NCI-H1105 (cell line): ENCODE measurements at places on chromosomes 2 and 18.

DNA sequence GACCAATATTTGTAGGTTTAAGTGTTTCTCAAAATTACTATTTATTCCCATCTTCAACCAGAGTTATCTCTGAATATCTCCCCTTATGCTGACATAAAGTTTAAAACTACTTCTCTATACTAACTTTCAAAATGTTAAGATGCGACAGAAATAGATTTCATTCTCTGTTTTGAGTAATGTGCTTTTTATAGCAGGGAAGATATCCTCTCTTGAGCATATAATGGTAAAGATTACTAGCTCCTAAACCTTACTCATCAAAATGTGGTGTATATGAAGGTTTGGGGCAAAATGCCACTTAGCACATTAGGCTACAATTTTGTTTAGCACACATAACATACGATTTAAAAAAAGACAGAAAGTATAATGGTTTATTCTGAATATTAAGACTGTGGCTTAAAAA, 54.4 kb downstream of the CWC22 start:
- DNase-seq = no peak

DNA sequence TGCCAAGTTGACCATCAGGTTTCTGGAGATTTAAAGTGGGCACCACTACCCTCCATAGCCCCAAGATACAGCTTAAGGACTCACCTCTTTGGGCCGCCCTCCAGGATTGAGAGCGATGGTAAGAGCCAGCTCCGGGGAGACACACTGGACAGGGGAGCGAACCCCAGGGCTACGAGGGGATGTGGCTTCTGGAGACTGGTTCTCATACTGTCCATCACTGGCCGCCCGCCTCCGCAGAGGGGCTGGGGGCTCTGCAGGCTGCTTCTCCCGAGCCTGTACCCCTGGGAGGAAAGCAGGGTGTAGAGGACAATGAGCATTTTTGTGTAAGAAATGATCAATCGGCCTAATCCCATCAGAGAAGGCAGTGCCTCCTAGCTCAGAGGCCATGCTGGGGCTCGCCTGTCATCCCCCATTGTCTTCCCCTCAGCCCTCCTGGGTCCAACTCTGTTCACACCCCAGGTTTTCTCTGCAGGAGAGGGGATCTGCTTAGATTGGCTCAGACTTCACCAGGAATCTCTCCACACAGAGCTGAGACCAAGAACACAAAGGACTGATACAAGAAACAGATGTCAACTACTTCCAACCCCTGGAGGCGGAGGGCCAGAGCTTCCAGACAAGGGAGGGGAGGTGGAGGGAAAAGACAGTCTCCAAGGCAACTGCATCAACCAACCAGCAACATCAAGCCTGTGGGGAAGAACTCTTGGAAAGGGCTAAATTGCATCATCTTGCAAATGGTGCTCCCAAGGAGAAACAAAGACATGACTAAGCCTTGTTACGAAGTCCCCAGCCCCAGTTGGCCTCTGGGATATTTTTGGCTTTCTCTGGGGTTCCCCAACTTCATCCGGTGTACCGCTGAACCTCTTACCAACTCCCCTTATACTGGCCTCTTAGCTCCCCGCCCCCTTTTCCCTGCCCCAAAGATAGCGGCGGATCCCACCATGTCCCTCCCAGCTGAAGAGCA, 166.6 kb downstream of the TNS1 start:
- no peak for DNase-seq

DNA sequence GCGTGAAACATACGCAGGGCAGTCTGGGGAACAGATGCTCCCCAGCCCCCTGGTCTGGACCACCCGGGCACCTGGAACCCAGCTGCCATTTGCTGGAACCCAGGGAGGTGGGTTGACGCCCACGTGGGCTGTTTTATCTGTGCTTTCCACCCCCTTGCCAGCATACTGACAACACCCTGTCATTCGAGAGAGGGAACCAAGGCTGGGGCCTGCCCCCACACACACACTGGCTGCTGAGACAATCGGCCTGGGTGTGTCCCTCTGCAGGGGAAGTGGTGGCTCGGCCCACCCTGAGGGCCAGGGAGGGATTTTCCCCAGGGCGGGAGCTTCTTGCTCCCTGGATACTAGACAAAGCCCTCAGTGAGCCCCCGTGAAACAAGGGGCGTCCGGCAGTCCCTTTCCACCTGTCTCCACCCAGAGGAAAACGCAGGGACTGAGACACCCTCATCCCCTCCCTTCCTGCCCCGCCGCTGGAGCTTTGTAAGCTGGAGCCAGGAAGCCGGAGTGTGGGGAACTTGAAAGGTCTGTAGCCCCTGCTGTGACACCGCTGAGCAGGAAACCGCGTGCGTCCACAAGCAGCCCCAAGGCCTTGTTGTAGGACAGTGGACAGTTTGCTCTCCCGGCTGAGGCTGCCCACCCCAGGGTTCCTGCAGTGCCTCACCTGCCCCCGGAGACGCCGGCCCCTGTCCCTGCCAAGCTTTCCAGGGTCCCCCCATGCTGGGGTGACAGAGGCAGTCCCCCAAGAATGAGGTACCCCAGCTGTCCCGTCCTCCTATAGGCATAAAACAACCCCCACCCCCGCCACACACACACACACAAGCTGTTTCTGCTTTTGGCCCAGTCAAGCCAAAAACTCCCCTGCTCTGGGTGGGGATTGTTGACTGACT, 14.1 kb upstream of the KLF11 start:
- DNase-seq = no peak

- no peak for DNase-seq
Measured at GRCh38 chr18:22296304-22296703, 121.4 kb downstream of the CTAGE1 start.

- DNase-seq = no peak
Measured at GRCh38 chr2:66566726-66567399, 131.9 kb downstream of the MEIS1 start.

DNA sequence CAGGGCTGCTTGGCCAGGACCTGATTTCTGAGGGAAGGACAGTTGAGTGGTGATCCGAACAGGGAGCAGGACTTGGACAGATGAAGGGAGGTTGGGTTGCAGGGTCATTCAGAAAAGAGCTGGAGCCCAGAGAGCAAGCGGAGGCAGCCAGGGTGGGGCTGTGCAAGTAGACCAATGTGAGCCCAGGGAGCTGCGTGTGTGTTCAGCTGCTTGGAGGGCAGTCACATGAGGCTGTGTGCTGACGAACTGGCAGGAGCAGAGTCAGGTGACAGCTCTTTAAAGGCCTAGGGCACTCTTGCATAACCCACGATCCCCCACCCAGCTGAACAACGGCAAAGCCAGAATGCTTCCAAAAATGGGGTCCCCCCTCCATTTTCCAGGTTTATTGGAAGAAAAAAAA, 4.6 kb upstream of the MLPH start:
- DNase-seq = peak; percentile 22
